HS-5 (cell line): ENCODE measurements at places on chromosomes 13 and 19.
A peak's percentile ranks its signal among the peaks of the same experiment; 100 is the strongest.

GRCh38 chr19:3720349-3720917, 12.2 kb downstream of the TJP3 start:
- DNase-seq = no peak

- no peak for DNase-seq
Observed at GRCh38 chr13:44263751-44264620, 109.6 kb upstream of the SERP2 start.

DNA sequence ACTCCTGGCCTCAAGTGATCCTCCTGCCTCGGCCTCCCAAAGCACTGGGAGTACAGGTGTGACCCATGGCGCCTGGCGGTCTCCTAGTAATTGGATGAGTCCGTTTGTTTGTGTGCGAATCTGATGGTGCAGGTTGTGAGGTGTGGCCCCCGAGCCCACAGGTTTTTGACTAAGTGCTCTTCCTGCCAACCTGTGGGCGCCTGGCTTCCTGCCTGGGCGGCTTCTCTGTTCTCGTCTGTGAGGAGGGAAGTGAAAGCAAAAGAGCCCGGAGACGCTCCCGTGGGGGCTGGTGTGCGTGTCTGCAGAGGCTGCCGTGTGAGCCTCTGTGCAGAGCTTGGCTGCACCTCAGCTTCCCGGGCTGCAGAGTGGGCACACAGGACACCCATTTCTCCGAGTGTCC, 10.0 kb downstream of the ARHGAP45 start:
- no peak for DNase-seq

DNA sequence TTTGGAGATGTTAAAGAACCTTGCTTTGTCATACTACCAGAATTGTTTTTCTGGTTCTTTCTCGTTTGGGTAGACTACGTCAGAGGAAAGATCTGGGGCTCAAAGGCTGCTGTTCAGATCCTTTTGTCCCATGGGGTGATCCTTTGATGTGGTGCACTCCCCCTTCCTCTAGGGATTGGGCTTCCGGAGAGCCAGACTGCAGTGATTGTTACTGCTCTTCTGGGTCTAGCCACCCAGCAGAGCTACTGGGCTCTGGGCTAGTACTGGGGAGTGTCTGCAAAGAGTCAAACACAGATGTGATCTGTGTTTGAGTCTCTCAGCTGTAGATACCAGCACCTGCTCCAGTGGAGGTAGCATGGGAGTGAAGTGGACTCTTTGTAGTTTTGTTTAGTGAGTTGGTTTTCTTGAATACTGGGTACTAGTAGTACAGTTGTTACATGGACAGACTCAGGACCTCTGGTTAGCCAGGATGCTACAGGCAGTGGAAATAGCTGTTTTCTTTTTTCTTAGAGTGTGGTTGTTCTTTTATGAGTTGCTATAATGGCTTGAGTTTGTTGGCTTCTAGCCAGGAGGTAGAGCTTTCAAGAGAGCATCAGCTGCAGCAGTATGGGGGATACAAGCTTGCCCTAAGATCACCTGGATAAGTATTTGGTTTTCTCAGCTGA, 34.4 kb downstream of the DNAJC15 start:
- DNase-seq = no peak

DNA sequence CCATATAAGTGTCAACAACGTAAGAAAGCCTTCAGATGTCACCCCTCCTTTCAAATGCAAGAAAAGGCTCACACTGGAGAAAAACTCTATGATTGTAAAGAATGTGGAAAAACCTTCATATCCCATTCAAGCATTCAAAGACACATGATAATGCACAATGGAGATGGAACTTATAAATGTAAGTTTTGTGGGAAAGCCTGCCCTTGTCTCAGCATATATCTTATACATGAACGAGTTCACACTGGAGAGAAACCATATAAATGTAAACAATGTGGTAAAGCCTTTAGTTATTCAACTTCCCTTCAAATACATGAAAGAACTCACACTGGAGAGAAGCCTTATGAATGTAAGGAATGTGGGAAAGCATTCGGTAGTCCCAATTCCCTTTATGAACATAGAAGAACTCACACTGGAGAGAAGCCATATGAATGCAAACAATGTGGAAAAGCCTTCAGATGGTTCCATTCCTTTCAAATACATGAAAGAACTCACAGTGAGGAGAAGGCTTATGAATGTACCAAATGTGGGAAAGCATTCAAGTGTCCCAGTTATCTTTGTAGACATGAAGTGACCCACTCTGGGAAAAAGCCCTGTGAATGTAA, 11.1 kb downstream of the ZNF844 start:
- no peak for DNase-seq

DNA sequence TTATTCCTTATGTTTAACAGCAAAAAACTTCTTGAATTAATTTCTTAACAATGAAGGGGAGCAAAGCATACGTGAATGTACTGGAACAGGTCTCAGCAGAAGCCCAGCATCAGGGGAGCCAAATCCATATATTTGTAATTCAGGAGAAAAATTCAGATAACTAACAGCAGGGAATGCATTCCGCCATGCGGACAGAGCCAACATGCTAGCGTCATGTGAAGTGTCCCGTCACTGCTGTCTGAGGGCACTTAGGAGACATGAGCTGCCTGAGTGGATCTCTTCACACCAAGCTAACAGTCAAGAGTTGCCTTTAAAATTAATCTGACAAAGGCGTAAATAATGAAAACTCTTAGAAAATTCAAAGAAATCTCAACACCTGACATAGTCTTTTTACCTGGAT, 6.4 kb downstream of the AMER2 start:
- DNase-seq = no peak

GRCh38 chr13:51412431-51412830, 40.4 kb downstream of the INTS6 start:
- DNase-seq = no peak

DNA sequence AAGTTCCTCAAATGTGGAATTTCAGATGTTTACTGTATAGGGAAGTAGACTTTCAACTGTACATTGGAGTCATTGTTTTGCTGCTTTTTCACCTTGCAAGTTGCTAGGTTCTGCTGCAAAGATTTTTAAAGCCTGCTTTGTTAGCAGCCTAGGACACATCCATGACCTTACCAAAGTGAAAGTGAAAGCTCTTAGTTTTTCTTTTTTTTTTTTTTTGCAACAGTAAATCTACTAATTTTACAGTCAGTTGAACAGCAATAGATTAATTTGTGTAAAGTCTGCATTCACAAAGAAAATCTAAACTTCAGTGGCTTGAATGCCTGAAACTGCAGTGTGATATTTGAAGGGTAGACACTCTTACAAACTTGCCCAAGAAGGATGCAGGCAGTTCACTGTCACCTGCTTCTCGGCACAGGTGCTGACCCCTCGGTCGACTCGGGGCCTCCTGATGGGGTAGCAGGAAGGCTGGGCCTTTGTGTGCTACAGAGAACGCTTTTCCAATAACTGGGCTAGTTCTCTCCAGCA, 5.0 kb upstream of the MTIF3 start:
- DNase-seq = no peak

DNA sequence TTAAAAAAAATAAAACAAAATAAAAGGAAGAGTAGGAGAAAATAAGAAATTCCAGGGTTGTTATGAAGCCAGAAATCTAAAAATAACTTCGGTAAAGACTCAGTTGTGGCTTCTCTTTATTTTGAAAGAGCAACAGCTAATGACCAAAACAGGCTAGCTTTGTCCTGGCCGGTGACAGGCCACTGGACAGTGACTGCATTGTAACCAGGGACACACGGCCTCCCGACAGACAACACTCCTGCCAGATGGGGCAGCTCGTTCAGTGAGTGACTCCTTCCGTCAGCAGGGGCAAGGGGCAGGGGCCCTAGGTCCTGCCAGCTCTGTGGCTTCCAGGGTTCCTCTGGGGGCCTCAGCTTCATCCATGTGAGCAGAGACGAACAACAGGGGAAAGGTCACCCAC, 173.4 kb downstream of the KATNAL1 start:
- no peak for DNase-seq

DNA sequence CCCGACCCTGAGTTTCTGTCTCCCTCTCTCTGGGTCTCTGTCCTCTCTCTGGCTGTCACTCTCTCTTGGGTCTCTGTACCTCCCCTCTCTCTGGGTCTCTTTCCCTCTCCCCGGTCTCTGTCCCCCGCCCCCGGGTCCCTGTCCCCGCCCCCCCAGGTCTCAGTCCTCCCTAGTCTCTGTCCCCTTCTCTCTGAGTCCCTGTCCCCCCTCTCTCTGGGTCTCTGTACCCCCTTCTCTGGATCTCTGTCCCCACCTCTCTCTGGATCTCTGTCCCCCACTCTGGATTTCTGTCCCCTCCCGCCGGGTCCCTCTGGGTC, 2.3 kb upstream of the FTL start:
- DNase-seq = no peak

- DNase-seq = no peak
Observed at GRCh38 chr19:48303367-48303766, 22.0 kb upstream of the EMP3 start.

- no peak for DNase-seq
Observed at GRCh38 chr19:2478756-2479555, 3.0 kb downstream of the GADD45B start.

- no peak for DNase-seq
Observed at GRCh38 chr13:110114316-110114715, 192.6 kb downstream of the COL4A1 start.

DNA sequence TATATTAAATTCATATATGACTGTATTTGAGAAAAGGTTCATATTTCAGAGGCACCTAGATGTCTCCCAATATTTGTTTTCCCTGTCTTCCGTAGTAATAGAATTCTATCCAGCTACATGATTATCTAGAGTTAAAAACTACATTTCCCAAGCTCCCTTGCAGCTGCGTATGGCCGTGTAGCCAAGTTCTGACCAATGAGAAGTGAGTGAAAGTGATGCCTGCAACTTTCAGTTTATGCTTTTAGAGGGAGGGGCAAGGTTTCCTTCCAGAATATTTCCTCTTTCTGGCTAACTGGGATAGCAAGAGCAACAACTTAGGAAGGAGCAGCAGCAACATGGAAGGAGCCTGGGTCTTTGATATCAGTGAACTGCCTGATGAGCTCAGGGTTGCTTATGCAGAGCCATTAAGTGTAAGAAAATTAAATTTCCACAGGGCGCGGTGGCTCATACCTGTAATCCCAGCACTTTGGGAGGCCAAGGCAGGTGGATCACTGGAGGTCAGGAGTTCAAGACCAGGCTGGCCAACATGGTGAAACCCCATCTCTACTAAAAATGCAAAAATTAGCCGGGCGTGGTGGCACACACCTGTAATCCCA, 23.2 kb upstream of the CYP2A13 start:
- DNase-seq = no peak

- no peak for DNase-seq
Observed at GRCh38 chr13:112892426-112893206, 76.4 kb upstream of the MCF2L start.

DNA sequence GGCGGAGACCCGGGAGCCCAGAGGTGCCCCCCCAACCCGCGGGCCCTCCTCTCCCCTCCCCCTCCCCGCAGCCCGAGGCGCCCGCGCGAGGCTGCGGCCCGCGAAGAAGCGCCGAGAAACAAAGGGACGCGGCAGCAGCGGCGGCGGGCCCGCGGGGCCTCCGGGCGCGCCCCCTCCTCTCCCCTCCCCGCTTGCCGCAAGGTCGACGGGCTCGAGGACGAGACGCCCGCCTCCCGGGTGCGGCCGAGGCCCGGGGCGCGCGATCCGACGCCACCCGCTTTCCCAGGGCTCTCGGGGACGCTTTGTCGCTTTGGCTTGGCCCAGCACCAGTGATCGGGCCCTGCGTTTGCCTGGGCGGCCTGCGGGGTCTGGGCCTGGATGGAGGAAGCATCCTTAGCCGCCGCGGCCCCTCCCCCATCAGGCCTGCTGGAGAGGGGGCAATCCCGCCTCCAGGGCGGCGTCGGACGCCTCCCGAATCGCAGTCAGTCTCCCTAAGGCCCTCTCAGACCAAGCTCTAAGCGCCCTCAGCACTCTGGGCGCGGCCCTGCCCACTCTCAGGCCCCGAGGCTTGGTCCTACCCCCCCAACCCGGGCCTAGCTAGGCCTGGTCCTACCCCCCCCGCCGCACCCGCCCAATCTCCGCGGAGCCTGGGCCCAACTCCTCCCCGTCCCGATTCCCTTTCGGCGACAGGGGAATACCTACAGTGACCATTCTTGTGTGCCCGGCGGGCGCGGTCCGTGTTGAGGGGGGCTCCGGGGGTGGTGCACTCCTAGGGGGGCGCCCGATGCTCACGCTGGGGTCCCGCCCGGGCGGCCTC, 740 bp downstream of the ELAVL3 start:
- no peak for DNase-seq

GRCh38 chr19:16623576-16623975, 4.4 kb downstream of the MED26 start:
- DNase-seq = no peak

DNA sequence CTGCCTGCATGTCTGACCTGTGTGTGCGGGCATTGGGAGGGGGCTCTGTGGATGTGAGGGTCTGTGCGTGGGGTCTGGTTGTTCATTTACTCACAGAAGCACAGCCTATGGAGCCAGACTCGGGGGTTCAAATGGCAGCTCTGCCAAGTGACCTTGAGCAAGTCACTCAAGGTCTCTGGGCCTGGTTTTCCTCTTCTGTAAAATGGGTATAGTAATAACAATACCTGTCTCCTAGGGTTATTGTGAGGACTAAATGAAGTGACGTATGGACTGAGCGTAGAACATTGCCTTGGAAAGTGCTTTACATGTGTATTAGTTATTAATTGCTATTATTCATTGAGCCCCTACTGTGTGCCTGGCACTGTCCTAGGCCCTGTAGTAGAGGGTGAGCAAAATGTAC, 24.4 kb downstream of the CKM start:
- DNase-seq = no peak

- DNase-seq = no peak
Observed at GRCh38 chr13:35160896-35161295, 218.8 kb downstream of the NBEA start.

DNA sequence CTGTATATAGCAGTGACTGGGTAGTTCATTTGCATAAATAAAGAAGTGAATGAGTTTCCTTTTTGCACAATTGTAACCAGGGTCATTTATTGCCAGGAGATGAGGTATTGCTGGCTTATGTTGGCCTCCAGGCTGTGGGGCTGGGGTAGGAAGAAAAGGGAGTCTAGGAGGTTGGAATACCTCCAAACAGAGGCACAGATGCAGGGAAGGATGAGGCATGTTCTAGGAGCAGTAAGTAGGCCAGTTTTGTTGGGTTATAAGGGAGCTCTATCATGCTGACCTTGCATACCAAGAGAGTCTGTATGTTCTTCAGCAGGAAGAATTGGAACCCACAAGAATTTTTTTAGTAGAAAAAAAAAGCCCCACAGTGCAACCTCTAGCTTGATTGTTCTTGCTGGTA, 17.2 kb upstream of the CYSLTR2 start:
- DNase-seq = no peak

DNA sequence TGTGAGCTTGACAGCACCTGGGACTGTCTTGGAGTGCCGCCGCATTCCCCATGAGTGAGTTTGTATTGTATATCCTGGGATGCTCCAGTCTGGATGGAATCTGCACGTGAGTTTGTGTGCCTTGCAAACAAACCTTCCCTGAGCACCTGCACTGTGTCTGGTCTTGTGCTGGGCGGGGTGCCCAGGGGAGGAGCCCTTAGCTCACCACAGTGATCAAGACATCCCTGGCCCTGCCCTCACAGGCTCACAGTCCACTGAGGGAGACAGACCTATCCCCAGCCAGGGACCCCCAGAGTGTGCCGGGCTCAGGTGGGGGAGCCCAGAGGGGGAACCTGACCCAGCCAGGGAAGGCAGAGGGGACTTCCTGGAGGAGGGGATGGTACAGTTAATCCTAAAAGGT, 1.7 kb upstream of the BCAM start:
- DNase-seq = no peak

- DNase-seq = no peak
Observed at GRCh38 chr19:47637550-47637949, 28.6 kb downstream of the BICRA start.

- peak; percentile 34 for DNase-seq
Observed at GRCh38 chr19:18439025-18439909, 1.3 kb upstream of the ISYNA1 start.
